ENCODE measurements at places on chromosomes 5 and 9. TPM values are rescaled to one million over a fixed set of nuclear protein-coding genes. Genes with fewer than 3 reads are reported as not detected.
A peak's percentile ranks its signal among the peaks of the same experiment; 100 is the strongest.

DNA sequence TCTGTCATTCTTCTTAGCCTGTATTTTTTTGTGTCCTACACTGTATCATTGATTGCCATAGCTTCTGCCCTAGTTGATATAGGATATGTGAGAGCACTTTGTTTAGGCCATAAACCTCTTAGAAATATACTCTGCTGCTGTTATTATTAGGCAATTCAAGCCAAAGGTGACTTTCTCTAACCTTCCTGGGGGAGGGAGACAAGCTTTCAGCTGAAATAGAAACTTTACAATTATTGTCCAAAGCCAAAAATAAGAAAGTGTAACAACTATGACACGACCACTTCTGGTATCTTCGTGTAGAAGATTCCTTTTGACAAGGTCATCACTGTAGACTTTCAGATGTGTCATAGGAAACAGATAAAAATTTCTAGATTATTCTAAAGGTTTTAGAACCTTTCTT, 12.2 kb upstream of the CSNK1A1 start:
- DNase-seq, result no peak

GRCh38 chr5:175457466-175457865, 13.5 kb upstream of the DRD1 start:
- no peak for DNase-seq

DNA sequence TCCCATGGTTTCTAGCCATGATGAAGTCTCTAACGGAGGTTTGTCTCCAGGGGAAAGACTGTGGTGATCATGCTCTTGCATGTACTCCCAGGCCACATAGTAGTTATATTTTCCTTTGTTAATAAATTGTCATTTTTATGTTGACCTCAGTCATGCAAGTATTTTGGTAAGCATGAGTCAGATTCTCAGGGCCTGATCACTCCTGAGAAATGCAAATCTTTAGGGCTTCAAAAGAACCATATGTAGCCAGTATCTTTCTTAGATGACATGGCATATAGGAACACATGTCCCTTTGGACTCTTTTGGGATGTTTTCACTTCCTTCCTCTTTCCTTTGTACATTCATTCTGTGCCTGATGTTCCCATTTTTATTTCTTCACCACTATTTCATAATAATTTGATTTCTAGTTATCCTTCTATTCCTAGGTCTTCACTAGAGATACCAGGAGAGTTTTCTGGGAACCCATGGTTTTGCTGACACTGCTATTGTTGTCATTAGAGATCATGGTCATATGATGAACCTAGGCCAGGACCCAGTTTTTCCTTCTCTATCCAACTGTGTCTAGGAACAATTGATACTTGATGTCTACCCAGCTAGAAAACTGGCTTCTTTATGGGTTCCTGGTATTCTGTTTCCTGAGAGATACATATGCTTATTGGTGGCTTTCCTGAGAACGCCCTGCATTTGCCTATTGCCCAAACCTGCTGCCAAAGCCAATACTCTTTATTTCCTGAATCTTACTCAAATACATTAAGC, 248.1 kb upstream of the NREP start:
- no peak for DNase-seq

- DNase-seq, result no peak
Observed at GRCh38 chr9:104780796-104781395, 17.0 kb downstream of the NIPSNAP3B start.

The SLC6A18 gene
- total RNA-seq, result not detected

DNA sequence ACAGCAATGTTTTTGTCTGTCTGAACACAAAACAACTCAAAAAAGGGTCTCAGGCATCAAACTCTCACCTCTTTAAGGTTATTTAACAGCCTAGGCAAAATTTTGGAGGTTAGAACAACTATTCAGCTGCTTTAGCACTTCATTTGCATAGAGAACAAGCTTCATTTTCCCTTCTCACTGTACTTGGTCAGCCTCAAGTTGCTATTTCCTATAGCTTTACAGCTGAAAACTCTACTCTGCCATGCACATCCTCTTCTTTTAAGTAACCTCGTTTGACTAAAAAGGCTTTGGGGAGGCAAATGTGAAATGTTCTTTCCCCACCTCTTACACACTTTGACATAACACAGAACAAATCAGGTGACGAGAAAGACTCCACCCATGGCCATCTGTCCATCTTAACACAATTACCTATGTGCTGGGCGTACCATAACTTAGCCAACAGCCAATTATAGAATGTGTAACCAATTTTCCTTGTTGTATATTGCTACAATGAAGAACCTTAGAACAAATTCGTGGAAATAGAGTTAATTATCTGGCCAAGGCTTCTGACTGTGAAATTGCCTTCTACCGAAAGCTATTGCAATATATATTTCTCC, 195.7 kb downstream of the DCP2 start:
- no peak for DNase-seq

- no peak for DNase-seq
Observed at GRCh38 chr5:168756453-168757391, 177.6 kb upstream of the PANK3 start.

DNA sequence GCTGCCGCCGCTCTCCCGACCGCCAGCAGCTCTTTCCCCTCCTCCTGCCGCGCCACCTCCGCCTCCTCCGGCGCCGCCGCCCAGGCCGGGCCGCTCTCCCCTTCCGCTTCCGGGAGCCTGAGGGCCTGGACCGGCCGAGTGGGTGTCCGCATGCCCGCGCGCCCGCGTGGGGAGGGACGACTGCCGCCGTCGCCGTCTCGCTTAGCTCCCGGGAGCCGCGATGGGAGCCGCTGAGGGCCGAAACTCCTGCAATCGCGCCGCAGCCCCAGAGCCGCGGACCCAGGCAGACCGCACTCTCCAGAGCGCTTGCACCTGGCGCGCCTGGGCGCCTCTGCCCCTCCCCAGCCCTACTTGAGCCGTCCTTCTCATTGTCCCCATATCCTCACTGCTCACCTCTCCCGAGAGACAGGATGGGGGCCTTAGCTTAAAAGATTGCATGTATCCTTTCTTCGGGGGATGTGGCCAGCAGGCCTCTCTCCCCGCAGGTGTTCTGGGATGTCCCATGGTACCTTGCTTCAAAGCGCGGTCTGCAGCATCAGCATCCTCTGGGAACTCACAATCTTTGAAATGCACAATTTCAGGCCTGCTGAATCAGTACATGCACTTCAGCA, at the start of gene ZDHHC21:
Gene ZDHHC21 (minus strand): TSS at position 182 of the 611 bp plus-strand sequence. CDS start 19,092 bp downstream, outside the sequence.
- peak; percentile 62 for DNase-seq

- peak; percentile 50 for DNase-seq
Observed at GRCh38 chr9:38371495-38371894, 21.0 kb upstream of the ALDH1B1 start.

DNA sequence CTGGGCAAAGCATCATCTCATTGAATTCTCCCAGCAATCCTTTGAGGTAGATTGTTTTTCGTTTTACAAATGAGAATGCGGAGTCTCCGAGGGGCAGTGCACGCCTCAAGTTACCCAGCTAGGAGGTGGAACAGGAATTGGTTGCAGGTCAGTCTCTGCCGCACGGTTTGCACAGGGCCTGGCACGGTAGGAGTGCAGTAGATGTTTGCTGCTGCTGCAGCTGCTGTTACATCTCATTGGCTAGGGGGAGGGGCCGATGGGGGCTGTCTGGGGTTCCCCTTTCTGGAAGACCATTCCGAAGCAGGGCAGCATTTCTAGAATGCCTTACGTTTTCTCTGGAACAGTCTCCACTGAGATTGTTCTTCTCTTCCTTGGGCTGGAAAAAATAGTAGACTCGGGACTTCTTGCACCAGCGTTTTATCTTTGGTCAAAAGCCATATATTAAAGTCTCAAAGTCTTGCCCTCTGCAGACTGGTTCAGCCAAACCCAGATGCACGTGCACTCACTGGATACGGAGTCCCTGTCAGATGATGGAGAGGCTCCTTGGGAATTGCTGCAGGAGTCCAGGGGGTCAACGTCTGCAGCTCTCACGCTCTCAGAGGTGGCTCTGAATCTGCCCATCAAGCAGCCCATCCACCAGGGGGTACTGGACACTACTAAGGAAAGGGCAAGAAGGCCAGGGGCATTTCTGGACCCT, 1.2 kb downstream of the USP20 start:
- DNase-seq, result peak; percentile 60

- no peak for DNase-seq
Observed at GRCh38 chr5:122532035-122532434, 220.0 kb downstream of the SNCAIP start.

DNA sequence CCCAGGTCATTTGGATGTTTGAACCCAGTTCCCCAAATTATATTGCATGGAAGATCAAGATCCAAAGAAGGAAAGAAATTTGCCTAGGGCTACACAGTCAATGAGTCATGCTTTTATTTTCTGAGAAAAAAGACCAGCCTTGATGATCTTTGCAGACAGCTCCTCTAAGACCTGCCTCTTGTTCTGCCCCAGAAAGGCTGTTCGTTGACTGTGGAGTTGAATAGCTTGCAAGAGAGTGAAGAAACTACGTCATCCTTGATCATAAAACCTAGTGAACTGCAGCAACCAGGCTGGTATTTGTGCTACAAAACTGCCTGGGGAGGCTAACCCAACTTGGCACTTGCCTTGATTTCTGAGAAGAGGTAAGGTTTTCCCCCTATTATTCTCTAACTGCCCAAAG, 263.9 kb downstream of the PAPPA start:
- DNase-seq, result no peak

- DNase-seq, result no peak
Observed at GRCh38 chr5:84057211-84057610, 327.5 kb downstream of the EDIL3 start.

The PCDHB13 gene
- not detected for total RNA-seq

GRCh38 chr5:150129454-150129812, 26.2 kb downstream of the PDGFRB start:
- DNase-seq, result no peak

- no peak for DNase-seq
Observed at GRCh38 chr9:110509792-110510191, 69.7 kb downstream of the SVEP1 start.

- peak; percentile 28 for DNase-seq
Observed at GRCh38 chr9:95506428-95506677, 10.4 kb downstream of the PTCH1 start.

DNA sequence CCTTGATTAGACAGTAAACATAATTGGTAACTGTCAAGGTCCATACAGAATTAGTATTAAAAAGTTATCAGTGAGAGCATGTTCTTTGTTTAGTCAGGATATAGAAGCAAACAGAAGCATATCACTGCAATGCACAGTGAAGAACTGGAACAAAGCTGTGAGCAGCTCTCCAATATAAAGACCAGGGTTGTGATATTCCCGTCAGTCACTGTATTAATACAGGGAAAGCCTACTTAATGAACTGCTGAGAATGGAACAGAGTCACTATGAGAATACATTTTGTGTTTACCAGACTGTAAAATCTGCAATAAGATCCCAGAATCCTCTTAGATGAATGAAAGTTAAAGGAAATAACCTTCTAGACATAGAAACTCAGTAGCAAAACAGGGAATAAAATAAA, 58.2 kb downstream of the EFNA5 start:
- DNase-seq, result no peak

DNA sequence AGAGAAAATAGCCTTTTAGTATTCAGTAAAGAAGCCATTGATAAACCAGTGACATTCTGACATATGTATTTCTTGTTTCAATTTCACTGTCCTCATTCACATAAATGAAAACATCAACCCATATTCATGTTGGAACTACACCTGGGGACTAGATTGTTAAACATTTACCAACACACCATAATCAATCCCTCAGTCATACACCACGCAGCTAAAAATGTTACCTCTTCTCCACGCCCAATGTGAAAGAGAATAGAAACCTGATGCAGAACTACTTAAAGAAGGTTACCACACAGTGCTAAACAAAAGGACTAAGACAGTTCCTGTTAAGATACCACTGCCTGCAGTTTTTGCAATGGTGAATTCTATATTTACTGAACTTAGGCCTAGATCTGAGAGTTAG, 518.9 kb downstream of the PRELID2 start:
- DNase-seq, result no peak

The N4BP3 gene
- 1.6 TPM for total RNA-seq

All from activated naive CD4-positive, alpha-beta T cell treated with anti-CD3 and anti-CD28 coated beads for 36 hours (primary cell).